ENCODE measurements at places on chromosomes 1 and 21. TPM values are rescaled to one million over a fixed set of nuclear protein-coding genes. Genes with fewer than 3 reads are reported as not detected.
A peak's percentile ranks its signal among the peaks of the same experiment; 100 is the strongest.

GRCh38 chr1:55369474-55369873 lies 154.3 kb upstream of the USP24 start:
- DNase-seq, result peak; percentile 31

DNA sequence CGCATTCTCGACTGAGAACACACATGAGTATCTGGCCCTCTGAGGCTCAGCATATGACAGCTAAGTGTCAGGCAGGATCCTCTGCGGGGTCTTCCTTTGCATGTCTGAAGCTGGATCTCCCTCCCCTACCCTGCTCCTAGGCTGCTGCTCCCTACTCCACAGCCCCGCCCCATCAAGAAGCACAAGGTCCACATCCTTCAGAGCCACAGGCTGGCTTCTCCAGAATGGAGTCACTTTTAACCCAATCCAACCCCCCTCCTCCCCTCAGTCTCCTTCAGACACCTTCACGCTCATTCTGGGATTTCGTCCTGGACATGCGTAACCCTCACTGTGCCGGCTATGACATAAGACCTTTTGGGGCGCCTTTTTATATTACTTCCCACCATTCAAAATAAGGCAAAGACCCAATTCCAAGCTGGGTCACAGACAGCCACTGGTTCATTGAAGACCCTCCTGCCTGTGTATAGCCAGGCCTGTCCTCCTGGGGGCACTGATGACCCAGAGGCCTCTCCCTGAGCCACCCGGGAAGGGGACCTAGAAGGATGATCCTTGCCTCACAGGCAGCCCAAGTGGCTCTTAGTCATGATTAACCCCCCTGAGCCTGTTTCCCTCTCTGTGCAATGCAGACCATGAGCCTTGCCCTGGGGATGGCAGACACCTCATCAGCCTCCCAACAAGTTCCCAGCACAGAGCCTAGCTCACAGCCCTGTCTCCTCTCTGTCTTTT lies 4.7 kb downstream of the ADGRB2 start:
- no peak for DNase-seq

DNA sequence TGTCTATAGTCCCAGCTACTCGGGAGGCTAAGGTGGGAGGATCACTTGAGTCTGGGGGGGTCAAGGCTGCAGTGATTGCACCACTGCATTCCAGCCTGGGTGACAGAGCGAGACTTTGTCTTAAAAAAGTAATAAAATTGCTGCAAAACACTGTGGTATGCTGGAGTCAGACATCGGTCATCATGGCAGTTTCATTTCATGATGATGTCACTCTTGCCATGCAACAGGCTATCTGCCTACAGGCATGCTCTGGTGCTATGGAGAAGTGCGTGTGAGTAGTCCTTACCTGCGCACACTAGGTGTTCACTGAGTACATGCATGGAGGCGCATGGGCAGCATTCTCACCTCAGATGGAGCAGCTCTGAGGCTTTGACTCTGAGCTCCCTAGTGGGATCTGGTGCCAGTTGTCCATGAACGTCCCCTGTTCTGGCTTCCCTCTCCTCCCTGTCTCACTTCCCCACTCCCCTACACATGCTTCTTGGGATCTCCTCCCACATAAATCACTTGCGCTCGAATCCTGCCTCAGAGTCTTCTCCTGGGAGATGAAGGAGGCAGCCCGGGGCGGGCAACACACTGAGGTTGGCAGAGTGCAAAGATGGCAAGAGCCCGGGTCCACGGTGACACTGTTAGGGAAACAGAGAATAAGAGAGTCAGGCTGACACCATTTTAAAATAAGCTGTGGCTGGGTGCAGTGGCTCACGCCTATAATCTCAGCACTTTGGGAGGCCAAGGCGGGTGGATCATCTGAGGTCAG lies 10.4 kb upstream of the CELA3B start:
- peak; percentile 46 for DNase-seq

- DNase-seq, result no peak
These were observed 21.1 kb downstream of the PLA2G4A start for GRCh38 chr1:186849826-186850225.

GRCh38 chr1:56808410-56808809 lies 10.8 kb downstream of the FYB2 start:
- DNase-seq, result no peak

DNA sequence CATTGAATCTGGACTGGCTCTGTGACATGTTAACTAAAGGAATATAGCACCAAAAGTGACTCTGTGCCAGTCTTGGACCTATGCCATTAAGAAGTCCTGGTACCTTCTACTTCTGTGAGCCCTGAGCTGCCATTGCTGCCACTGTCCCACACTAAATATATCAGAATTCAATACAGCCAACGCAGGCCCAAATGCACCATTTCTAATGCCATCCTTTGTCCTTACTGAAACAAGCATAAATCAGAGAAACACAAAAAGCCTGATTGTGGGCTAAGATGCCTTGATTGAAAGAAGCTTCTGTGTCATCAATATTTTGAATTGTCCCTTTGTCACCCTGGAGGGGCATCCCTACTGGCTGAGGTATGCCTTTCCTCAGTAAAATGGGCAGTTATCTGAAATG lies 66.9 kb upstream of the NEK2 start:
- DNase-seq, result no peak

DNA sequence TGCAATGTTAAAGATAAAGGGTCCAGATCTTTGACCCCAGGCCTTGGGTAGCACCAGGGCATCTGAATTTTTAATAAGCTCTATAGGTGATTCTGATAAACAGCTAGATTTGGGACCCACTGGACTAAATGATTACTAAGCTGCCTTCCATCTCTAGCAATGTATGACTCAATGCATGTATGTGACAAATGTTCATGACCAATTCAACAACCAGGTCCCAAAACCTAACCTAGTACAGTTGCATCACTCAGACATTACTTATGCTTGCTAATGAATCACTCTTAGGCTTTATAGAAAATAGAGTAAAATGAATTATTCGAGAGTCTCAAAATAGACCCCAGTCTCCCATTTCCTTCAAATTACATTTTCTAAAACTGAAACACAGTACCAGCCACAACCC lies 35.5 kb downstream of the RCAN1 start:
- peak; percentile 39 for DNase-seq

DNA sequence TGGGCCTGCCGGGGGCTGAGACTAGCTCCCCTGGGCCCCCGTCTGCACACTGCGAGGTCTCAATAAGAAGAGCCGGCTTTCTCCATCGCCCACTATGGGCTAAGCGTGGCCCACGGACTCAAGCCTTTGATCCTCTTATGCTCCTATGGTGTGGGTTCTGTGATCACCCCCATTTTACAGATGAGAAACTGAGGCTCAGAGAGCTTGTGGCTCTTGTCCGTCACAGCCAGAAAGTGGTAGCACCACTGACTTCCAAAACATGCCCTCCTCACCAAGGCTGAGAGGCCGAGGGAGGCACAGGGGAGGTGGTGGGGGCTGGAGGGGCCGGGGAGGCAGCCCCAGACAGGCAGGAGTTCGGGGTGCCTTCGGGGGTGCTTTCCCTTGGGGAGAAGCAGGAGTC lies 39.0 kb upstream of the CASZ1 start:
- DNase-seq, result no peak

GRCh38 chr1:239493811-239494414 lies 107.5 kb downstream of the CHRM3 start:
- no peak for DNase-seq

- peak; percentile 46 for DNase-seq
These were observed 1.8 kb upstream of the FOXO6 start for GRCh38 chr1:41359211-41360073.

DNA sequence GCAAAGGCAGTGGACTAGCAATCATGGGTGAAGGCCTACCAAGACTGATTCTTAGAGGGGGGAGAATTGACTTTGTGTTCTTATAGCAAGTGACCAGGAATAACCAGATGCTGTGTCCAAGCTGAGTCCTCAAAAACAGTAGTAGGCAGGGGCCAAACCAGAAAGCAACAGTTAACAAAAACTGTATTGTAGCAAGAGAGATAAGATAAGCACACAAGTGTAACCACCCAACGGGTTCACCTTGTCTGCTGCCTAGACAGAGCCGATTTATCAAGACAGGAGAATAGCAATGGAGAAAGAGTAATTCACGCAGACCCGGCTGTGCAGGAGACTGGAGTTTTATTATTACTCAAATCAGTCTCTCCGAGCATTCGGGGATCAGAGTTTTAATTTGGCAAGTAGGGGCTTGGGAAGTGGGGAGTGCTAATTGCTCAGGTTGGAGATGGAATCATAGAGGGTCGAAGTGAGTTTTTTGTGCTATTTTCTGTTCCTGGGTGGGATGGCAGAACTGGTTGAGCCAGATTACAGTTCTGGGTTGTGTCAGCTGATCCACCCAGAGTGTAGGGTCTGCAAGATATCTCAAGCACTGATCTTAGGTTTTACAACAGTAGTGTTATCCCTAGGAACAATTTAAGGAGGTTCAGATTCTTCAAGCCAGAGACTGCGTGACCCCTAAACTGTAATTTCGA lies 8.3 kb upstream of the CSRP1 start:
- no peak for DNase-seq

DNA sequence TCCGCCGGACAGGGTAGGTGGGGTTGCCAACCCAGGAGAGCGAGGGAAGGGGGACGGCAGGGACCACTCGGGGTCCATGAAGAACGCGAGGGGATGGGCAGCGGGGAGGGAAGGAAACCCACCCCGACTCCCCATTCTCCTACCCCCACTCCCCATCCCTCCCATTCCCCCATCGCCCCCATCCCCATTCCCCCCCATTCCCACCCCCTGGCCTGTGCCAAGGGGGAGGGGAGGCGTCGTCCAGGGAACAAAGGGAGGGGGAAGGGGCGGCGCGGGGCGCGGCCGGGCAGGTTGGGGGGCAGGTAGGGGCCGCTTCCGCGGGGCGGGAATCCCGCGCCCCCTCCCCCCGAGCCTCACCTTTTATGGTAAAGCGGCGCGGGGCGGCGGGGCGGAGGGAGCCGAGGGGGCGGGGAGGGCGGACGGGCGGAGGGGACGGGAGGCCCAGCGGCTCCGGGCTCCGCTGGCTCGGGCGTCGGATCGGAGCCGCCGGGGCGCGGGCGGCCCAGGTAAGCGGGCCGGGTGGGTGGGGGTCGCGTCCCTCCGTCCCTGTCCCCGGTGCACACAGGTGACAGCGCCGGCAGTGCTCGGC lies at the start of gene FBLIM1:
TSS of gene FBLIM1 (plus strand) at position 453 of the 589 bp plus-strand sequence. CDS start 6,189 bp downstream, outside the sequence.
- DNase-seq, result no peak

GRCh38 chr1:175714350-175714749 lies 29.0 kb downstream of the TNR start:
- DNase-seq, result no peak

DNA sequence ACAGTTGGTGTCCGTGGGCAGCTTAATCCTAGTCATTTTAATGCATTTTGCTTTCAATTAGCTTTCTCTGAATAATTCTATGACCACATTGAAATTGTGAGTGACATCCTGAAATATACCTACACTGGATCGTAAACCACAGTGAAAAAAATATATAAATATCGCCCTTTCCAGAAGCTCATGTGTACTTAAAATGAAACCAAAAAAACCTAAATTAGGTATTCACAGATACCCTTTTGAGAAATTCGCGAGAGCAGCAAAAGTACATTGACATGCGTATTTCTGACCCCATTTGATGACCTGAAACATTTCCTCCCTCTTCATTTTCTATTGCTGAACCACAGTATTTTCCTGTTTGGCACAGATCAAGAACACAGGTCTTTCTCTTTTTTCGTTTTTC lies 253.8 kb downstream of the LTN1 start:
- no peak for DNase-seq

DNA sequence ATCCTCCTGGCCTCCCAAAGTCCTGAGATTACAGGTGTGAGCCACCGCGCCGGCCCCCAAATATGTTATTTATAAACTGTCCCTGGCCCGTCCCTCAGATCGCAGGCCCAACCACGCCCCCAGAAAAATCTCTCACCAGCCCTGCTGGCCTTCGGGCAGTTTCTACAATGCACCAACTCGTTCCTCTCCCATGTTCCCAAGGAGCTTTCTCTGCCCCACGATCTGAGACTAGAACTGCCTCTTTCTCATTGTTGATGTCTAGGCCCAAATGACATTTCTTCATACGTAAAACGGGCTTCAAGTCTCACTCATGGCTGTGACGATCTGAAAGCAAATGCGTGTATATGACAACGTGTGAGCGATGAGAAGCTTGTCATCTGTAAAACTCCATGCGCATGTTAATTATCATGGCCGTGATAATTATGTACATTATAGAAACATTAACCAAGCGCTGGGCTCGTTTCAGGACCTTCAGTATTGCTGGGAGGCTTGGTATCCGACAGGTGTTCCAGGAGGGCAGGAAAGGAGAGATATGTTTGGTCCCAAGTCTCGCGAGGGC lies 748 bp upstream of the NIPAL3 start:
- no peak for DNase-seq

DNA sequence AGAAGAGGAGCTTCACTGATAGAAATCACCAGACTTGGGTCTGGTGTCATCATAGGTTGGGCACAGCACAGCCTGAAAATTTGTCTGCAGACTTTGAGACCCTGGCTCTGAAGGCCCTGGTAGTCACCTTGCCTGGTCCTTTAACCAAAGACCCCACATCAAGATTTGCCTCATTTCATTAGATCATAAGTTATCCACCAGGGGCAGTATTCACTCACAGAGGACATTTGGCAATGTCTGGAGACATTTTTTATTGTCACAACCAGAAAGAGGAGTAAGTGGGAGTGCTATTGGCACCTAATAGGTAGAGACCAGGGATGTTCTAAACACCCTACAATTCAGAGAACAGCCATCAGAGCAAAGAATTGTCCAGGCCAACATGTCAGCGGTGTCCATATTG lies 22.1 kb upstream of the PAX7 start:
- DNase-seq, result no peak

DNA sequence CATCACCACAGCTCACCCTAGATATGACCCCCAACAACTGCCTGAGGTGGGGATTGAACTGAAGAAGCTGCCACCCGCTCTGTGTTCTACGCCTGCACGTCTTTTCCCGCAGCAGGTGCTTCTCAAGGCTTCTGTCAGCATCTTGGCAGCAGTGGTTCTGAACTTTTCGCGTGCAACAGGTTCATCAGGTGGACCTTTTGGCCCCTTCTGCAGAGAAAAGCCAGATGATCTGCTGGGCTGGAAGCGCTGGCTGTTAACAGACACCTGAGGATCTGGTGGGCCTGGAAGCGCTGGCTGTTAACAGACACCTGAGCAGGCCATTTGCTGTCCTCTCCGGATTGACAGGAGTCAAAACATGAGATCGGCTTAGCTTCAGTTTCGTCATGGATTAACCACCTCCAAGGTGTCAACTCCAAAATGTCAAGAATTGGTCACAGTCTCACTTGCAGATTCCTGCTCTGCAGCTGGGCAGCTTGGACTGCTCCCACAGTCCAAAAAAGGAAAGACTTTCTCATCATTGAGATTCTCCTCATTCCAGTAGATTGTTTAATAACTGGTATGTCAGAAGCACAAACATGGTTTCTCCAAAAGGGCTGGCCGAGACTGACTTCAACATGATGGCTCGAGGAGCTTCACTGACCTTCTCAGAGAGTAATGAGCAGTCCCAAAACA lies 4.7 kb downstream of the C1orf174 start:
- no peak for DNase-seq

Gene GSTM5
- not detected for total RNA-seq

Gene KCNN3
- total RNA-seq, result 0.36 TPM

Gene PRAMEF33
- not detected for total RNA-seq

Gene SLC22A15
- 4.3 TPM for total RNA-seq

Gene LCE6A
- not detected for total RNA-seq

Gene INSRR
- not detected for total RNA-seq

Gene SNX27
- total RNA-seq, result 23.7 TPM

Gene YRDC
- 30.6 TPM for total RNA-seq

Gene OR2L8
- not detected for total RNA-seq
